ENCODE measurements at places on chromosomes 11 and 22. TPM values are rescaled to one million over a fixed set of nuclear protein-coding genes. Genes with fewer than 3 reads are reported as not detected.

The MTMR2 gene
- total RNA-seq, result 55.5 TPM

The SMIM38 gene
- total RNA-seq, result 3.9 TPM

The OR5P2 gene
- total RNA-seq, result 0.62 TPM

The ZBTB16 gene
- 51.5 TPM for total RNA-seq

The P2RX3 gene
- 3.3 TPM for total RNA-seq
